Stimulated activated CD4-positive, alpha-beta T cell treated with anti-CD3 and anti-CD28 coated beads, Interleukin-4, amount 100 ng/mL, for 1 hour (primary cell): ENCODE measurements at places on chromosomes 7 and 10.

DNA sequence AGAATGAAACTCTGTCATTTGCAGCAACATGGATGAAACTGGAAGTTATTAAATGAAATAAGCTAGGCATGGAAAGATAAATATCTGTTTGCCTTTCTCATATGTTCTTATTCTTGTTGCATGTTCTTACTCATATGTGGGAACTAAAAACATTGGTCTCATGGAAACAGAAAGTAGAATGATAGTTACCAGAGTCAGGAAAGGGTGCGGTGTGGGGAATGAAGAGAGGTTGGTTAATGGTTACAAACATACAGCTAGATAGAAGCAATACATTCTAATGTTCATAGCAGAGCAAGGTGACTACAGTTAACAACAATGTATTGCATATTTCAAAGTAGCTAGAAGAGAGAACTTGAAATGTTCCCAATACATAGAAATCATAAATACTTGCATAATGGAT is 105.1 kb downstream of the FAM107B start:
- no peak for DNase-seq

DNA sequence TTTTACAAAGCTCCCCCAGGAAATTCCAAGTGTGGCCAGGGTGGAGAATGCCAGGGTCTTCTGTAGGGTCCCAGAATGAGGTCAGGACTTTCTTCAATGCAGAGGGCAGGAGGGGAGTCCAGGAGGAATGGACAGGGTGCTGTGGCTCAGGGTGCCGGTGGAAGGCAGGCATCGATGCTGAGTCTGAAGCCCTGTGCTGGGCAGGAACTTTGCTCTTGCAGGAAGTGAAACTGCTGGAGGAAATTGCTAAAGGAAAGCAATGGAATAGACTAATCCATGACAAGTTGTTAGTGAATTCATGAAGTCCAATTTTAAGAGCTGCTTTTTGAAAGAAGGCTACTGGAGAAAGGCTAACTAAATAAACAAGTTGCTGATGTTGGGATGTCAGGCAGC is 14.8 kb downstream of the PTPRE start:
- no peak for DNase-seq

- no peak for DNase-seq
Observed at GRCh38 chr10:114220281-114220680, 18.8 kb upstream of the VWA2 start.

- DNase-seq: no peak
Observed at GRCh38 chr7:45033931-45034290, 33.9 kb downstream of the CCM2 start.

DNA sequence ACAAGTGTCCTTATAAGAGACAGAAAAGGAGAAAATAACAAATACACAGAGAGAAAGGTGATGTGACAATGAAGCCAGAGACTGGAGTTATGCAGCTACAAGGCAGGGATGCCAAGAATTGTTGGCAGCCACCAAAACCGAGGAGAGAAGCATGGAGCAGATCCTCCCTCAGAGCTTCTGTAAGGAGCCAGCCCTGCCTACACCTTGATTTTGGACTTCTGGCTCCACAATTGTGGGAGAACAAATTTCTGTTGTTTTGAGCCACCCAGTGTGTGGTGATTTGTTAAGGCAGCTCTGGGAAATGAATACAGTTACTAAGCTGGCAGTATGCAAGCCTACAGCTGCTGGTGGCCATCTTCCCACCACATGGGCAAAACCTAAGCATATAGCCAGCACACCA is 163.6 kb downstream of the GRM8 start:
- DNase-seq: no peak

DNA sequence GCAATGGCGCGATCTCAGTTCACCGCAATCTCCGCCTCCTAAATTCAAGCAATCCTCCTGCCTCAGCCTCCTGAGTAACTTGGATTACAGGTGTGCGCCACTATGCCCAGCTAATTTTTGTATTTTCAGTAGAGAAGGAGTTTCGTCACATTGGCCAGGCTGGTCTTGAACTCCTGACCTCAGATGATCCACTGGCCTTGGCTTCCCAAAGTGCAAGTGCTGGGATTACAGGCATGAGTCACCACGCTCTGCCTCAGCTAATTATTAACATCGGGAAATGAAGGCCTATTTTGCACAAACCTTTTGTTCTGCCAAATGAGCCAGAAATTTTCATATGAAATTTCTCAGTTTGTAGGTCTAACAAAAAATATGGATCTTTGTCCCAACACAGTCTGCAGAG is 106.7 kb upstream of the ODAD2 start:
- no peak for DNase-seq

GRCh38 chr7:88758381-88759229 is 895 bp upstream of the ZNF804B start:
- DNase-seq: no peak

DNA sequence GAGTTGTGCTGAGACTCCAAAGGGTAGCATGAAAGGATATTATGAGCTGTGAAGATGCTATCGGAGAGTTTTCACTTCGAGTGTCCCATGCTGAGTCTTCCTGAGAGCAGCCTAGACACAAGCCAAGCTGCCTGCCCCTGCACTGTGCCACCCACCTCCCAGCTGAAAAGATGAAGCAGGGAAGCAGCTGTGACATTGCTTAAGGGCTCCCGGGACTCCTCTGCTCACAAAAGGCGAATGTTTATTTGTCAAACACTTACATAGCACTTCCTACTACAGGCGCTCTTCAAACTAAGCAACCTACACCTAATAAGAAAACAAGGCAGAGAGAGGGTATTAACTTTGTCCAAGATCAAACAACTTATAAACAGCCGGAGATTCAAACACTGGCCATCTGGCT is 95.6 kb downstream of the OSBPL3 start:
- no peak for DNase-seq

DNA sequence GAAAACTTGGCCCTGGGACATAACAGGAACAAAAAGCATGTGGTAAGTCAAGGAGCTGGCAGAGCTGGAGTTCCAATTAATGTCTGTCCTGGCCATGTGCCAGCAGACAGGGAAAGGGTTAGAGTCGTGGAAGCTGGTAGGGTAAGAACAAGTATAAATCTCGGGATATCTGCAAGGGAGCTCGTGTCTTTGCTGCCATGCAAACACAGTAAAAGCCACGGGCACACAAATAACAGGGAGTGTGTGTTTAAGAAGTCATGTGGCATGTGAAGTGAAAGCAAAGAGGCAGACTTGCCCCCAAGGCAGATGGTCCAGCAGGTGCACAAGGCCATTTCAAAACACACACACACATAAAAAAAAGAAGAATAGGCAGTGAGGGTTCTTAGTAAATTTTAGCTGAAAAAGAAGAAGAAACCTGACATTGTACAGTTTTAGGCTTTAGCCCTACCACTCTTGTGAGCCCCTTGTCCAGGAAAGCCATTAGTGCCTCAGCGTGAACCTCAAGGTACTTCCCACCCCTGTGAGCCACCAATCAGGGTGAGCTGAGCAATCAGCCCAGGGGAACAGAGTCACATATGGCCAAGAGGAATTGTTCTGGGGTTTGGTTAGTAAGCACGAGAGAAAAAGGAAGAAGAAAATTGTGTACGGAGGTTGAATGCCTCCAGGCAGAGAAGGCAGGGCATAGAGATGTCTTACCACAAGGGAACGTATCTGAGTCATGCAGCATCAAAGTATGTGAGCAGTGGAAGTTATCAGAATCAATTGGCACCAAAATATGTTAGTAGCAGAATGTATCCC is 32.8 kb upstream of the ARHGAP12 start:
- DNase-seq: no peak

DNA sequence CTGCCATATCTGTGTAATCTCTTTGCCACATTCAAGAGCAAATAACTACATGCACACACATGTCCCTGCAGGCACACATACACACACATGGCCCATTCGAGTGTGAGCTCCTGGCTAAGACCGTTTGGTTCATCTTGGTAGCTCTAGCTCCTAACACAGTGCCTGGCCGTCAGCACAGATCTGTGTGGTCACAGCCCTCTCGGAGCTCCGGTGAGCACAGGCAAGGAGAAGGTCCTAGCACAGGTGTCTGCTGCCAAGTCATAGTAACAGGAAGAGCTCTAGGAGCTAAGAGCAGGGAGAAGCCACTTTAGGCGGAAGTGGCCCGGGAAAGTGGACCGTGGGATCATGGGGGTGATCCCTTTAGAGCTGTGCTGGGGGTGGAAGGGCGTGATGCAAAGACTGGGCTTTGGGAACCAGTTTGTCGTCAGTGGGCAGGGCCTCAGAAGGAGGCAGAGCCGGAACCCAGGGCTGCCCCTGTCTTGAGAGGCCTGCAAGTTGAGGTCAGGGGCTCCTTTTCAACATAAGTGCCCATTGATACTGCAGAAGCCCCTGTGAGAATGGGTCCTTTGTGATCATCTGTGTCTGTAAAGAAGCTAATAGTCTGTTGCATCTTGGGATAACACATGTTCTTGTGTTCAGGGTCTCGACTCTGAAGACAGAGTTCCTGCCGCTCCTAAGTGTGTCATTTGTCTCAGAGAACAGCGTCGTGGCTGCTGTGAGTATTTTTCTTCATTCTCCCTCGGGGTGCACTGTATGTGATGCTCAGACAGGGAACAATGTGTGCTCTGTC is 16.6 kb upstream of the ARPC1B start:
- DNase-seq: no peak

GRCh38 chr10:97101166-97101940 is 84.4 kb downstream of the SLIT1 start:
- DNase-seq: no peak

DNA sequence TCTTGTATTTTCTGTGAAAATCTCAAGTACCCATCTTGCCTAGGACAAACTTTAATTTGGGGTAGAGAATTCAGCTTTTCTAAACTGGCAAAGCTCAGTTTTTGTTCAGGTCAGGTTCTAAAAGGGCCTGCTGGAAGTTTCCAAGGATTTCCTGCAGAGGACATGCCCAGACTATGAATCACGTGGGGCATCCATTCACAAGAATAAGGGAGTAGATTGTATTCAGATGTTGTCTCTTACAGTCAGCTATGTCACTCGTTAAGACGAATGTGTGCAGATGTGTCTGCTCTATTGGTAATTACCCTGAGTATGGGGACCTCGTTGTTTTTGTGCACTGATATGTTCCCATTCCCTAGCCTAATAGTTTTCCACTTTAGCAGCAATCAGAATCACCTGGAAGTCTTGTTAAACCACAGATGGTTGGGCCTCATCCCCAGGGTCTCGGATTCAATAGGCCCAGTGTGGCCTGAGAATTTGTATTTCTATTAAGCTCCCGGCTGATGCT is 81.0 kb upstream of the ITPRID1 start:
- DNase-seq: no peak

DNA sequence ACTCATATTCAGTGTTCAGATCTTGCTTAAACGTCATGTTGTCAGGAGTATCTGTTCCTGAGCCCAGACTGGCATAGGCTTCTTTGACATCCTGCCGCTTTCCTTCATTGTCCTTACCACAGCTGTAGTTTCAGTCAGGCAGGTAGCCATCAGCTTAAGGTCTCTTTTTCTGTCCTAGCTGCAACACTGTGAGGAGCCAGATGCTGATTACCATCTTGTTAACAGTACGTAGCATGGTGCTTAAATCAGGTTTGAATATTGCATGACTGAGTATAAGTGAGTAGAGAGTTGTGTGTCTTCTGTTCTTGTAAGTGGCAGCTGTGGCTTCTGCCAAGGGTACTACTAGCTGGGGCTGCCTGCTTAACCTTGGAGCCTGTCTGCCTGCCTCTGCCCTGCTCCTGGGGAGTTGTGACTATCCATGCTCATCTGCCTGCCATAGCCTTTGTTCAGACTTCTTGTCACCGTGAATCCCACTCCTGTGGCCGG is 92.6 kb downstream of the MAPK8 start:
- DNase-seq: no peak

- DNase-seq: no peak
Observed at GRCh38 chr7:134752006-134752760, 27.3 kb upstream of the CALD1 start.

- DNase-seq: no peak
Observed at GRCh38 chr7:101951757-101952156, 134.3 kb downstream of the CUX1 start.

DNA sequence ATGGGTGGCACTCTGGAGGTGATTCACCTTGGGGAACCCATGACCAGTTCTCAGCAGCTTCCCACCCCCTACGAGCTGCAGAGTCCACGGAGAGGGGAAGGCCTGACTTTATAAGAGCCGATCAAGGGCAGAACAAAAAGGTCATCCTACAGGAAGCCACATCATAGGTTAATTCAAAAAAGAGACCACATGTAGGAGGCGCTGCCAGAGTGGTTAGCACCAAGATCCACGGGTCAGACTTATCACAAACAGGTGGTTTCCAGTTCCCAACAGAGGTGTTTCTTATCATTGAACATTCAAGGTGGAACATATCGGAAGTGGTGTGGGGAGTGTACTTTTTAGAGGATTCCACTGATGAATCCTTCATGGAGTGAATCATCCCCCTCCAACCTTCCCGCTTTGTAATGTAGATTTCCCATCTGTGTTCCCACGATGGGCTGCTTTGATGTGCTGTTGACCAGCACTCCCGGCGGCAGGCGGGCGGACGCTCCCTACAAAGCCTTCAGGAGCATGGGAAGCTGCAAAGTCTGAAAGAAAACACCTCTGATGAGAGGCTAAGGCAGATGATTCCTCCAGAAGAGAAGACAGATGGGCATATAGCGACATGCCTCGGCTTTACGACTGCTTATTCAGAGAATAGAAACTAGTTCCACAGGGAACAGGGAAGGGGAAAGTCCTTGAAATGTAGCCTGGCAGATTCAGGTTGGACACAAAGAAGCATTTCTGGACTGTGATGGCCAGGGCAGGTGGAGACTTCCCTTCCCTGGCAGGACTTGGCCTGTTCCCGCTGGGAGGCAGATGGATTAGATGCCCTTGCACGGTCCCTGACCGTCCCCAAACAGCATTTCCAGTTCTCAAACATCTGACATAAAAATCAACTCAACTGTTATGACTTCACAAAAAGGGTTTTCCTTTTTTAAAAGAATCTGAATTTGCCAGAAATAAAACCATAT is 66.5 kb downstream of the AFAP1L2 start:
- DNase-seq: no peak

DNA sequence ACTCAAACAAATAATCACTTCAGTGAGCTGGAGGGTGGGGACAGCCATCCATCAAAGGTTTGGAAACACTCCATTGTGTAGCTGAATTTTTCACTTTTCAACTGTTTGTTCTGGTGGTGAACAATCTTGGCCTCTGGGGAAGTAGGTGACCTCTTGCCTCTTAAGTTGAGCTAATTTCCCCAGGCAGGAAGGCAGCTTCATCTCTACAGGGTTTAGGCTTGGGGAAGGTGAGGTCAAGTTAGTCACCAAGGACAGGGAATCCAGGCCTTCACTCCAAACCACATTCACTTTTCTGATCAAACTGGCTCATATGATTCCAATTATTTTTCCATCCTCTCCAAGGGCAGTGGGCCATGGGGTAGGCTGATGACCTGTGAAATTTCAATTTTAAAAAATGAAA is 138.3 kb upstream of the HABP2 start:
- no peak for DNase-seq

GRCh38 chr7:108308276-108308675 is 148.0 kb downstream of the NRCAM start:
- DNase-seq: no peak

- no peak for DNase-seq
Observed at GRCh38 chr10:133165556-133166503, 5.8 kb downstream of the KNDC1 start.

GRCh38 chr10:47414752-47415519 is 30.8 kb upstream of the ZNF488 start:
- DNase-seq: no peak

- no peak for DNase-seq
Observed at GRCh38 chr10:76354212-76354738, 922.9 kb downstream of the LRMDA start.

GRCh38 chr10:5419466-5420094 is 7.2 kb downstream of the NET1 start:
- DNase-seq: no peak
